ENCODE measurements at places on chromosomes 5 and 9. TPM values are rescaled to one million over a fixed set of nuclear protein-coding genes. Genes with fewer than 3 reads are reported as not detected.

The TLR4 gene
- 10.8 TPM for polyA plus RNA-seq

DNA sequence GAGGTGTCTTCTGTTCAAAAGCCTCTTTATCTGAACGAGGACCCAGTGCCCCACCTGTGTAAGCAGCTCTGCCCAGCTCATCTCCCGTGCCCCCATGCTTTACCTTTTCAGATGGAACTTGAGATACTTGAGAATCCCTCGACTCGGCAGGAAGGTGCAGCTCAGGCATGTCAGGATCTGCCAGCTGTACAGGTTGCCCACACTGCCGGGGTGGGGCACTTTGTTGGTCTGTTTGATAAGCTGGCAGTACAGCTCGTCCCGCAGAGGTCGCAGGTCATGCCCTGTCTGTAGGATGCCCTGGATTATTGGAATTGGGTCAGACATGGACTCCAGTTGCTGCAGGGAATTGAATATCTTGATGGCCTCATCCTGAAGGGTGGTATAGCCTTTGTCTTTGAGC is 58.0 kb upstream of the RETREG1 start:
- DNase-seq = no peak

GRCh38 chr9:113446323-113446740 is 17.2 kb upstream of the RGS3 start:
- DNase-seq = no peak

DNA sequence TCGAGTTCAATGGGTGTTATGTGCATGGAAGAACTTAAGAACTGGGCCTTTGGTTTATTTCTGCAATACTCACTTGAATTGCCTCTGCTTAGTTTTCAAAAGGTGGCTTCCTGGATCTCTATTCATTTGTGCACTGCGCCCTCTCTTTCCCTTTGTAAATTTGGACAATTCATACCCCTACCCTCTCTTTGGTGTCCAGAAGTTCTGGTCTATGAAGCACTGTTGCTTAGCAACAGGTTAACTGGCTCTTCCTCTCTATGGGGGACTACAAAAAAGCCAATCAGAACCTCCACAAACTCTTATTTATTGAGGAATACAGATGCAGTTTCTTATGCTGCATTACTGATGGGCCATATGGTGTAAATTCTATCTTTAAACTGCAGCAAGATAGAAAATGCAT is 13.5 kb upstream of the FAM120A start:
- DNase-seq = no peak

GRCh38 chr5:131766689-131767088 is 30.1 kb downstream of the FNIP1 start:
- DNase-seq = no peak

GRCh38 chr5:167247816-167248215 is 1043.6 kb upstream of the WWC1 start:
- DNase-seq = no peak

DNA sequence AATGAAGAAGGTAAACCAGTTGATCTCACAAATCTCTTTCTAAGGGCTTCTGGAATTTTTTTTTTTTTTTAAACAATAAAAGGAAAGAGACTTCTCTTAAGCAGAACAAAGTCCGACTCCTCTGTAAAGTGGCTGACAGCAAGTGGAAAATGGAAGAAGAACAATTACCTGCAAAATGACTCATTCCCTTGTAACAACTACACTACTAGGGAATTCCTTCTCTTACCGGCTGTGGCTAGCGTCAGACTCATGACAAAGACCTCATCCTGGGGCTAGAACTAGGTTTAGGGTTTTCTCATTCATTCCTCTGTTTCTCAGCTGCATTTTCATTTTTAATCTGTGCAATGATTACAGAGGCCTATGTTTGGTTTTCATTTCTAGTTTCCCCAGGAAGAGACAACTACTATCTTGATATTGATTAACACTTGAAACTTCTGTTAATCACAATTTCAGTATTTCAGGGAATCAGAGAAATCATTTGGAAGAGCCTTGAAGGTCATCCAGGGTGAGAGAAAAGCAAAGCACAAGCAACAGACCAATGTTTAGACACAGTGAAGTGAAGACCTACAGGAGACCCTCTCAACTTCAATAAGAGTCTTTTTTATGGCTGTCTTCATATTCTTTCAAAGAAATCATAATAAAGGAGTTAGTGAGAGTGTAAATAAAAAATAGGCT is 437.9 kb downstream of the RAB3C start:
- no peak for DNase-seq

All from left renal pelvis (tissue), 4 donors.